Activated CD4-positive, CD25-positive, alpha-beta regulatory T cell treated with anti-CD3 and anti-CD28 coated beads, Interleukin-2, amount 50 U/mL, for 72 hours (primary cell): ENCODE measurements at places on chromosomes 1 and 21.

DNA sequence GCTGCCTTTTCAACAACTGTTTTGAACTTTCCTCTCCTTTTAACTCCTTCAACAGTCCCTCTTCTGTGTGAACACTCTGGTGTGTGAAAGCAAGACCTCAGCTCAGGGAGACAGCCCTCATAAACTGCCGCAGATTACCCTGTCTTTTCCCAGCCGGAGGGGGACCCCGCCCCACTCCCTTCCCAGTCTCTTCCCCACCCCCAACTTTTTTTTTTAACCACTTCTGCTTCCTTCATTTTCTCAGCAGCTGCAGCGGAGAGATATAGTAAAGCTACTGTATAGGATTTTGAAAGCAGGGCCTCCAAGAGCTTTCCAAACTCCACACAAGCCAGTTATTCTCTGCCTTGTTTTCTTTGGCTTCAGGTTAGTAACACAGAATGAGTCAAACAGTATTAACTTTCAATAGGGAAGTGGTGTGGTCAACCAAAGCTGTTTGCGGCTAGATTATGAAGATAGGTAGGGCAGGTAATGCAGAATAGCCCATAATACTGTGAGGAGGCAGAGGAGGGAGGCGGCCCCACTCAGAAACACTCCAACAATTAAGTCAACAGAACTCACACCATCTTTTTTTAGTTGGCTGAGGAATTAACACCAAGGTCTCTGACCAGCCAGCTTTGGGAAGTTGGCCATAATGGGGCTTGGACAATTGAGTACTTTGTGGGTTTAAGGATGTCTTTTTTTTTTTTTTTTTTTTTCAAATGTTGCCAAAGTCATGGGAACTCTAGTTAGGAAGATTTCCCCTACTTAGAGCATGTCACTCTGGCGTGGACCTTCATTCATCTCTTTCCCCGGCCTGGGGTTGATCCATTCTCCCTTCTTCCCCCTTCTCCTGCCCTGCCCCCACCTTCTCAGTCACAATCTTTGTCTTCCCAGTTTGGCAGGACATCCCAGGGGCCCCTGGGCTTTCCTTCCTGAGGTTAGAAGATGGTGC, 177.0 kb downstream of the CLIC6 start:
- no peak for DNase-seq

DNA sequence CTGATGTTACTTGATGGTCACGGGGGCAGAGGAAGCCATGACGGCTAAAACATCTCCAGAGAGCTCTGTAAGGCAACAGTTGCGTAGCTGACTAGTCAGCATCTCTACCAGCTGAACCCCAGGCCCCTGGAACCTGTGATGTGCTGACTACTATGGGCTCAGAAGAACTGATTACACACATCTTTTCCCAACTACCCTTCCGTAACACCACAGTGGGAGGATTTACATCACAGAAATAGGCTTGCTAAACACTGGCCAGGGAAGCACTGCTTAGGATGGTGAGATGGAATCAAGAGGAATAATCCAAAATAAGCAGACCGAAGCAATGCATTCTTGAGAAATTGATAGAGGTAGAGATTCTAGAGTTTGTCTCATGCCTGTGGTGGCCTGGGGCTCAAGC, 122.5 kb downstream of the SMYD2 start:
- DNase-seq = no peak

DNA sequence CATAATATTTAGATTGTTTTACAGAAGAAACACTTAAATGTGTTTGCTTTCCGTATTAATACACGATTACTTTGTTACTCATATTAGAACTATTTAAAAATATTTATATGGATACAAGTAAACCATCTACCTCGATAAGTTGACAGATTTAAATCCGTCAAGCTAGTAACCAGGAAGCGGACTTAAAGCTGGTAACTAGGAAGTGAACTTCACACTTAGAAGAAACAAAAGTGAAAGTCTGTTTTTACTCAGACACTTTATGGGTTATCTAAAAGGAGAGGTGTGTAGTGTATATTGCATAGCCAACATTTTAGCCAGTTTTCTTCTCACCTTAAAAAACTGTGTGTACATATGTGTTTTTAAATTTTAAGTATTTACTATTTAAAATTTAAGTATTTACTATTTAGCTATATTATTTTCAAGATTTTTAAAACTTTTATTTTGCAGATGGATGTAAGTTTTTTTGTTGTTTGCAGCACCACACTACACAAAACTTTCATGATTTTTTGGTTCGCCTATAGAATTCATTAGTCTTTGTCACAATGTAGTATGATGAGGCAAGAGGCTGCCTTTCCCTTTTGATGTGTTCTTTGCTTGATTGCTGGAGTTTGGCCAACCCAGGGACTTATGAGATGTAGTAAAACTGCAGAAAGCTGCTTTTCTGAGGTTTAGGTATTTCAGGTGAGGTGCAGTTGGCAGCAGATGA, 2.7 kb downstream of the USP25 start:
- no peak for DNase-seq

GRCh38 chr1:156760092-156760795, 7.1 kb upstream of the PRCC start:
- DNase-seq = no peak

DNA sequence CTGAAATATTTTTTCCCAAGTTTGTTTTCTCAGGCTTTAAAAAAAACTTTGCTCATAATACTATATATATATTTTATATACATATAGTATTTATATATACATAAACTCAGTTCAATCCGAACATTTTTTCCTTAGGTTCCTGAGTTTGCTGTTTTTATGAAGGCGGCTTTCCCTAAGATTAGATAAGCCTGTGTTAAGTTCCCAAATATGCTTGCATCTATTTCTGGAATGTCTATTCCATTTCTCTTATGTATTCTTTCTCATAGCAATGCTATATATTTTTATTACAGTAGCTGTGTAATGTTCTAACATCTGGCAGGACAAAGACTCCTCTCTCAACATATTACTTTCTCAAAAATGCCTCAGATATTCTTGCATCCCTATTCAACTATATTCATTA, 45.9 kb downstream of the ADSS2 start:
- DNase-seq = no peak

GRCh38 chr21:22804151-22804550, 1805.9 kb downstream of the NCAM2 start:
- no peak for DNase-seq

DNA sequence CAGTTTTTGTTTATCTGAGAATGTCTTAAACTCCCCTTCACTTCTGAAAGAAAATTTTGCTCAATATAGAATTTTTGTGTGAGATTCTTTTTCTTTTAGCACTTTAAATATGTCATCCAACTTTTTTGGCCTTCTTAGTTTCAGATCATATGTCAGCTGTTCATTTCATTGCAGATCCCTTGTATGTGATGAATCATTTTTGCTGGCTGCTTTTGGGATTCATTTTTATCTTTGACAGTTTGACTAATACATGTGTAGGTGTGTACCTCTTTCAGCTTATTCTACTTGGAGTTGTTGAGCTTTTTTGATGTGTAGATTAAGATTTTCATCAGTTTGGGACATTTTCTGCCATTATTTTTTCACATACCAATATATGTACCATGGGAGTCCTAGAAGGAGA, 156.8 kb downstream of the FASLG start:
- no peak for DNase-seq

GRCh38 chr1:107132780-107133179, 8.1 kb upstream of the NTNG1 start:
- no peak for DNase-seq

DNA sequence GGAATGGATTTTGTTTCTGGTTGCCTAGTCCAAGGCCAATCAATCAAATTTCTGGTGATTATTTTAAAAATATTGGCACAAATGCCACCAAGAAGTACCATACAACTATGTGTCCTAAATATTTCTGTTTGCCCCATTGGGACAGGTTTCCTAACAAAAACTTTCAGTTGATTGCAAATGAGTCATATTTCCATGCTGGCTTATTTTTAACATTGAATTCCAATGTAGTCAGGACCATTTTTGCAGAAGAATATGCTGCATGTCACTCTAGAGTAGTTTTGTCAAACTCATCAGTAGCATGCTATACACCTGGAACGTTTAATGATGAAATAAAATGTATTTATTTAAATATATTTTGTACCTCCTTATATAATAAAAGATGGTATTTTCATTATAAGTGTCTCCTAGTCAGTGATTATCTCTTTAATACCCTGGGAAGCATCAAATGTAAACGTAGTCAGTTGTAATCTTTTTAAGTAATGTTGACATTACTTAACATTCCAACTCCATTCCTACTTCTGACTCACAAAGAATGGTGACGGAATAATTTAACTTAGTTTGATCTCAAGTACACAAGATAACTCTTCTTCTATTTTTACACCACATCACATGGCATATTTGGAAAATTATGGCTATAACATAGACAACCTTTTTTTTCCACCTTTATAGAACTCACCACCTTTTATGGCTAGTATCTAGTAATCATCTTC, 39.0 kb upstream of the USH2A start:
- DNase-seq = no peak

DNA sequence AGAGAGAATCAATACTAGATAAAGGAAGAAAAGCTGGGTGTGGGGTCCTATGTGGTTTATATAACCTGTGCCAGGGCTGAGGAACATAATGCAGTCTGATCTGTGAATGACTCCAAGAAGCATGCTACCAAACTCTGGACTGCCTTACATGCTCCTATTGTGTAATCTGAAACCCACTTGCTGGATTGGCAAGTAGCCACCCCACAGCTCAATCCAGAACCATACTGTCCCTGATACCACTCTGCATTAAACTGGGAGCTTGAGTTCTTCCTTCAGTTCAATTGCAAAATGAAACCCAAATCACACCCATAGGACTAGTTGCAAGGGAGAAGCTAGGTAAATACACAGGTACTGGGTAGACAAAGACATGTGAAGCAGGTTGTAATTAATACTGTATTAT, 115.4 kb upstream of the NEGR1 start:
- no peak for DNase-seq

DNA sequence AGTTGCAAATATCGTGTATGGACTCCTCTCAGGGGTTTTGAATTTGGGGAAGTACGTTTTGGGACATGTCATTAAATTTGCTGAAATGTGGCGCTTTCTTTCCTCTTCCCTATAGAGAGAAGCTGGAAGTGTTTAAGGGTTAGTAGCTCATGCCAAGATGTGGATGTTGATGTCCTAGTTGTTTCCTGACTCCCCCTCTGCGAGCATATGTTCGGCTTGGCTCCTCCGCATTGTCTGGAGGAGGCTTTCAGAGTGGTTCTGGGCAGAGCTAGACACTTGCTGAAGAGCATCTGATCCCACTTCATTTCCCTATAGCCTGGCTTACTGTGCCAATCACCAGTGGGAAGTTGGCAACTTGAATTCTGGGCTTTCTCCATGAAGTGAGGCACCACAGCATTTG, 347.4 kb upstream of the B3GALT2 start:
- no peak for DNase-seq

DNA sequence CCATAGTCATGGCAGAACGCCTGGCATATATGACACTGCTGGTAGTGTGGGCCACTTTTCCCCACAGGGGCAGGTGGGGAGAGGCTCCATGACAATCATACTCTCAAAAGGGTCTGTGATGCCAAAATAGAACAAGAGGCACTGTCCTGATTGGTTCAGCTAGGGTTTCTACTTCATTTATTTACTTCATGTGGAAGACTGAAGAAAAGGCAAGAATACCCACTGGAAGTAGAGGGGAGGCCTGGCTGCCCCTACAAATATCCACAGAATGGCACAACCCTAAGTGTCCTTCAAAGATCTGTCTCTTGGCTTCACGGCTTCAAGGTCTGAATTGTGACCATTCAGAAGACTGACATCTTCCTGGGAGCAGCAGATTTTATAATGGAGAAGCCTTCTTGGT, 4.5 kb upstream of the SFT2D2 start:
- no peak for DNase-seq

DNA sequence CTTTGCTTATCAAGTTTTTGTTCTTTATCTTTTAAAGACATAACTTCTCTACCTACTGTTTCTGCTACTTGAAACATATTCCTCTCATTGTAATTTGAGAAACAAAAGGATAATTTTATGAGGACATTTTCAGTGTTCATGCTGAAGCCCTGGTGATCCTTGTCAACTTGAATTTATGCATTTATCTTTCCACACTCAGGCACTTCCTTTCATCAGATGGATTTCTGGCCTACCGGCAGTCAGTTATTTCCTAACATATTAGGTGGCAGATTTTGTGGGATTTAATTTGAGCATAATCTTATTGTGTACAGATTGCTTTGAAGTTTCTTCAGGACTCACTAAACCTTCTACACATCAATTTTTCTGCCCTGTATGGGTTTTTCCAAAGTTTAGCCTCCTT, 75.0 kb downstream of the RGL1 start:
- no peak for DNase-seq

GRCh38 chr21:45366931-45367401, 38.0 kb upstream of the COL18A1 start:
- no peak for DNase-seq

DNA sequence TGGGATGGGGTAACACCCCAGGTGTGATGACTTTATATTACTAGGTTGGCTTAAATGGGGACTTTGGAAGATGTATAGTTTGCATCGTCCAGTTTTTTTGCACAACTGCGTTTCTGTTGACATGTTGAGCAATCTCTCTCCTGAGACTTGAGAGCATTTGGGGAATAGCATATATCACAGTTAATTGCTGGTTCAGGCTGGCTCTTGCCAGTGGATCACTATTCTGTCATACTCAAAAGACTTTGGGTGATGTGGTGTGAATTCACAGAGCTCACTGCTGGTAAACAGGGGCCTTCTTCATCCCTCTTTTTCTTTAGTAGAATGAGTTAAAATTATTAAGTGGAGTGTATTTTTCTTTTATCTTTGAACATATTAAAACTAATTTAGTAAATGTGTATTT, 44.3 kb downstream of the LHX9 start:
- DNase-seq = no peak
